ENCODE measurements at places on chromosomes 1 and 21.

- DNase-seq = no peak
Observed at GRCh38 chr1:21825393-21825792, 13.3 kb downstream of the LDLRAD2 start.

DNA sequence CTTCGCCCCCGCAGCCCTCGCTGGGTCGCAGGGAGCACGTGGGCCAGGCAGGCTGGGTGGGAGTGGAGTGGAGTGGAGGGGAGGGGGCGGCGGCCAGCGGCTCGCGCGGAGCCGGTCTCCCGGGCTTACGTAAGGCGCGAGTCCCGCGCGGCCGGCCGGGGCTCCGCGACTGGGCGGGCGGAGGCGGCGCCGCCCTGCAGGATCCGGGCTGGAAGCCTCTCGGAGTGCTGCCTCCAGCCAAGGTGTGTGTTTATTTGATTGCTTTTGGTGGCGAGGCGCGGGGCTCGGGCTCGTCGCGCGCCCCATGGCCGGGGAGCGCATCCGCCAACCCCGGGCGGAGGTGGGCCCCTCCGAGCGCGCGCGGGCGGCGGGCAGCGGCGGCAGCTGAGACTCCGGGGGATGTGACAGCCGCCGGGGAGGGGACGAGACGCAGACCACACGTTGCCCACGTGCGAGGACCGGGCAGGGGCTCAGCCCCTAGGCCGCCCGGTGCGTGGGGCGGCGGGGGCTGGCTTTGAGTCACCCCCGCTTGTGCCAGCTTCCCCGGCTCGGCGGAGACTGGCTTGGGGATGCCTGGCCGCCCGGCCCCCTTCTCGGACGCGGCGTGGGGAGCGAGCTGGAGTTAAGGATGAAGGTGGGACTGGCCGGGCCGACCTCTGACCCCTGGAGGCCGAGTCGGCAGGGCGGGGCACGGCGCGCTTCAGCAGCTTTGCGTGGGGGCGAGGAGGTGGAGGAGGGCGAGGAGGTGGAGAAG lies 402 bp upstream of the AK4 start:
- peak; percentile 55 for DNase-seq

DNA sequence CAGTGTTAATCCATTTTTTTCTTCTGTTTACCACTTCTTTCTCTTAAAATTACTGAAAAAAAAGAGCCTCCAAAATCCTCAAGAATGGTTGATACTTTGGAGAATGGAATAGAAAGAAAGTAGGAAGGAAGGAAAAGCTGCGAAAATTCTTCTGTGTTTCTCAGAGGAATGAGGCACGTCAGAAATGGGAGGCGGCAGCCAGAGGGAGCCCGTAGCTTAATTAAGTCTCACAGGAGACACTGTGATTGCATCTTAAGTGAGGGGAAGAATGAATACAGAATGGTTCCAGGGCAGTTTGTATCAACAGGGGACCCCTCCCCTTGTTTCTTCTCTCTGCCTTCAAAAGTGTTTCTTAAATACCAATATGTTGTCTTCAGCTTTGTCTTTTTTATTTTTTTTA lies 1099.5 kb downstream of the PLA2G4A start:
- DNase-seq = peak; percentile 69

- no peak for DNase-seq
Observed at GRCh38 chr1:94383966-94384408, 34.2 kb upstream of the ABCD3 start.

- peak; percentile 79 for DNase-seq
Observed at GRCh38 chr1:75338616-75339483, 204.7 kb downstream of the LHX8 start.

- peak; percentile 69 for DNase-seq
Observed at GRCh38 chr1:223726380-223727001, 14.2 kb downstream of the CAPN2 start.
